ENCODE measurements at places on chromosomes 2 and 18.

DNA sequence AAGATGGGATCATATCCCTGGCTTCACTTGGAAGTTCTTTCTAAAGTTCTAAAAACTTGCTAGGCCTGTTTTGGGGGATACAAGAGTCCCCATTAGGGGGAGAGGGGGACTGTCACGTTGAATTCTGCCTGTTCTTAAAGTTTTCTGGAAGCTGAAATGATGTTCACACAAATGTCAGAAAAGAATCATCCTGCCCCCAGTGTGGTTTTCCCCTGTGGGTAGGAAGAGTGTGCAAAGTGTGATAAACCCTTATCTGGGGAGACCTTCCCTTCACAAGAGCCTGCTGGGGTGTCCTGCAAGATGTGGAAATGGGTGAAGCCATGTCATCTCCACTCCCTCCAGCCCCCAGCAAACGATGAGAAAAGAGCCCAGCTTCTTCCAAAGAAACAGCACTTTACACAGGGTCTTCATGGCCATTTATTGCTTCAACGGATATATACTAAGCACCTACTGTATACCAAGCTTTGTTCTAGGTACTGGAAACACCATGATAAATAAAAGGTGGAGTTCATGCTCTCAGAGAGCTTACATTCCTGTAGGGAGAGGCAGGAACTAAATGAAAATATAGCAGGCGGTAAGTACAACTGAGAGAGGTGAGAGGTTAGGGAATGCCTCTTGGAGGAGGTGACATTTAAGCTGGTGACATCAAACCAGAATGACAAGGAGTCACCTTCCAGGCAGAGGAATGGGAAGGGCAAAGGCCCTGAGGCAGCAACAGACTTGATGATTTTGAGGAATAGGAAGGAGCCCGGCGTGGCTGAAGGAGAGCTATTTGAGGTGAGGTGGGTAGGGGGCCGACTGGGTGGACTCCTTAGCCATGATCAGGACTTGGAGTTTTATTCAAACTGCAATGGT lies 1.6 kb downstream of the MFSD2B start:
- no peak for DNase-seq

- no peak for DNase-seq
Measured at GRCh38 chr2:216215658-216216390, 106.7 kb downstream of the XRCC5 start.

DNA sequence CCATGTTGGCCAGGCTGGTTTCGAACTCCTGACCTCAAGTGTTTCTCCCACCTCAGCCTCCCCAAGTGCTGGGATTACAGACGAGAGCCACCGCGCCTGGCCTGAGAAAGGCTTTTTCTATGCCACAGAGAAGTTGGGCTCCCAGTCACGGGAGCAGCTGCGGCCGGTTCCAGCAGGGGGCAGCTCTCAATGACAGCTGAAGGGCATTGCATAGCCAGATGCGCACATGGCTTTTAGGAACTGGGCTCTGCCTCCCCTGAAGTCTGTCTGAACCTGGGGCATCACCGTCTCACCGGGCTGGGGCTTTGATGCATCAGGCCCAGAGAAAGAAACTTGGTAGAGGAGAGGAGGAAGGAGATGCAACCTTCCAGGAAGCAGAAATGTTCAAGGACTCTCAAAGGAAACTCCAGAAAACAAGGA lies 84.2 kb upstream of the LAPTM4A start:
- peak; percentile 15 for DNase-seq

DNA sequence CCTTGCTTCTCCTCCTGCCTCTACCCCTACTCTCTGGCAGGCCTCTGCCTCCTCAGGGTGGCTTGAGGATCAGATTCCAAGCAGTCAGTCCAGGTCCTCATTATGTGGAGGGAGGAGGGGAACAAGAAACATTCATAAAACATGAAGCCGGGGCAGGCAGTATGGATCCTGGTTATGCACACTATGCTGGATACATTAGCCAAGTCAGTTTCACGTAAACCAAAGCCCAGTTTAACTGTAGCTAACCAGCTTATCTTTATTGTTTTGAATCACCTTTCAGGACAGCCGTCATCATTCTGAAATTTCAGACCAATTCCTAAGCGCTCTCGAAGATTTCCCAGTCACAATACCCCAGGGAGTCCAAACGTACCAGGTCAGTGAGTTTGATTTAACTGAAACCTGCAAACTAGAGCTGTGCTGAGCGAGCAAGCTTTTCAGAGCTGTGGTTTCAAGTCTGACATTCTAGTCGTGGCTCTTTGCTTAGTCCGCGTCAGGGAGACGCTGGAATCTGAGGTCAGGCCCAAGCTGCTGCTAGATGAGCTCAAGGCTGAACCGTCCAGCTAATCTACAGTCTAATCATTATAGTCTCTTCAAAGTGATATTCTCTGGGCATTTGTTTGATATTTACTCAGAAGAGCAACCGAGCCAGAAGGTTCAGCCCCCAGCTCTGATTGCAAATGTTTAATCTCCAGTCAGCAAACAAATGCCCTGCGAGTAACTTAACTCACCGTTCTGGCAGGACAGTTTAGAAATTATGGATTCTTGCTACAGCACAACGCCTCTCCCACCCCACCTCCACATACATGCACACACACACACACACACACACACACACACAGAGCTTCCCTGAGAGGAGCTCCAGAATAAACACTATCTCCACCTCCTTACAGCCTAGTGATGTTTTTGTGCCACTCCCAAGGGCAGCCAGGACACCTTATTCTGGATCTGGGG lies 63.8 kb upstream of the BZW1 start:
- no peak for DNase-seq

GRCh38 chr2:47034973-47035609 lies 119.5 kb upstream of the MCFD2 start:
- DNase-seq, result no peak

DNA sequence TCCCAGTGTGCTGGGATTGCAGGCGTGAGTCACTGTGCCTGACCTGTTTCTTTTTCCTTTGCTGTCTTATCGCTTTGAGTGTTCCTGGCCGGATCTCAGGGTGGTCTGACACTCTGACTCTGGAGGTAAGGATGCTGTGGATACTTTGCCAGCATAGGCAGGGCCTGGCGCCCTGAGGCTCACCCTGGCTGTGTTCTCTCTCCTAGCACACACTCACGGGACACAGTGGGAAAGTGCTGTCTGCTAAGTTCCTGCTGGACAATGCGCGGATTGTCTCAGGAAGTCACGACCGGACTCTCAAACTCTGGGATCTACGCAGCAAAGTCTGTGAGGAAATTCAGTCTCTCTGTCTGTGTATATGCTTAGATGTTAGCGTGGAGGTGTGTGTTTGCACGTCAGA lies 18.0 kb upstream of the SAG start:
- no peak for DNase-seq

DNA sequence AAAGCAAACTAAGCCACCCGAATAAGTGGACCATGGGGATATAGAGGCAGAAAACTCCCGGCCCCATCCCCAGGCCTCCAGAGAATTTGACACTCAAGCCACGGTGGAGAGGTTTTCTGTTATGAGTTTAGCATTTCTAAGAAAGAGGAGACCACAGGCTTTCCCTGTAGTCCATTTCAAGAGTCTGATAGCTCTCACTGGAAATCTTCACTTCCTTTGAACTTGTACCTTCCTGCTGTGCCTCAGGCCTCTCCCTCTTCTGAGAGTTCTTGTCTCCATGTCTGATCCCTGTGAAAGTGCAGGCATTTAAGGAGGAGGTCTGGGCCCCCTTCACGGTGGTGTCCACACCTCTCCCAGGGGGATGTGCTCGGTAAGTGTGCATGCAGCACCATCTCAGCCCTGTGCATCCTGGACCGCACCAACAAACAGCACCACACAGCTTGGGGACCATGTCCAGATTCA lies 113.7 kb downstream of the BCL2 start:
- no peak for DNase-seq

DNA sequence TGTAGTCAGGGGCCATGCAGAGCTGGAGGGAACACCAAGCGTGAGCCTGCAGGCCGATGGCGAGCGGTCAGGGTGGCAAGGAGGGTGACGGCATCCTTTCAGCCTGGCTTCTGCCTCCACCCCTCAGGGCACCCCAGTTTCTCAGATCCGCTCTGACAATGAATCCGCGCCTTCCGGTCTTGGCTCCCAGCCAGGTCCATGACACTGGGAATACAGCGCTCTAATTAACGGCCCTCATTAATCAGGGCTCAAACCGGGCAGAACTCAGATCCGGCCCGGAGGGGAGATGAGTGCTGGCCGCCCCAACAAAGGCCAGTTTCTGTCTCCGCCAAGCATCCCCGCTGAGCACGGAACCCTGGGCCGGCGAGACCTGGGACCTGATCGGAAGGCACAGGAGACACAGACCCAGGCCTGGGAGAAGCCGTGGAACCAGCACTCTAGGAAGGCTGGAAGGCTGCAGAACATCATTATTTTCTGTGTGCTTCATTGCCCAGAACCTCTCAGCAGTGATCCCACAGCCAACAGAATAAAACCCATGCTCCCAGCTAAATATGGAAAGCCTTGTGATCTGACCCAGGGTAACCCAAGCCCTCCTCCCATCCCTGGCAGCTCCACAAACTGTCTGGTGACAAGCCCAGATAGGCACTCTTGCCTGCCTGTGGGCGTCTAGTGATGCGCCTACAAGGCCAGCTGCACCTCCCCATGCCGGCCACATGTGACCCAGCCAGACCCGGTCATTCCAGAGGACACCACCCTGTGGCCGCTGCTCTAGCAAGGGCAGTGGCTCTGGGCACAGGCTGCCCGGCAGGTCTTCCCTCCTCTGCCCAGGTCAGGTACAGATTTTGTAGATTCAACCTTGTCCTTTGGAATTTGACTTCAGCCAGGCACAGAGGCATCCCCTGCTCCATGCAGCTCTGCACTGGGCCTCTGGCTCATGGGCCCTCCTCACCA lies 438.7 kb upstream of the MYT1L start:
- no peak for DNase-seq

DNA sequence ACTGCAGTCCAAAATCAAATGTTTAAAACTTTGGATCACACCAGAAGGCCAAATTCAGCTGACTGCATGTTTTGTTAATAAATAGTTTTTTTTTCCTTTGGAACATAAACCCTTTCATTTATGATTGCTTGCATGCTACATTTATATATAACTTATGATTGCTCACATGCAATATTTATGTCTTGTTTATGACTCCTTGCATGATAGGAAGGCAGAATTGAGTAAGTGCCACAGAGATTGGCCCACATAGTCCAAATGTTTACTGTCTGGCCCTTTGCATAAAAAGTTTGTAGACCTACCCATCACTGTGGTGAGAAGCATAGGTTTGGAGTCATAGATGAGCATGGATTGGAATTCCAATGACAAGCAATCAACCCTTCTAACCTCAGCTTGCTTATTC lies 30.8 kb downstream of the WDFY1 start:
- no peak for DNase-seq

DNA sequence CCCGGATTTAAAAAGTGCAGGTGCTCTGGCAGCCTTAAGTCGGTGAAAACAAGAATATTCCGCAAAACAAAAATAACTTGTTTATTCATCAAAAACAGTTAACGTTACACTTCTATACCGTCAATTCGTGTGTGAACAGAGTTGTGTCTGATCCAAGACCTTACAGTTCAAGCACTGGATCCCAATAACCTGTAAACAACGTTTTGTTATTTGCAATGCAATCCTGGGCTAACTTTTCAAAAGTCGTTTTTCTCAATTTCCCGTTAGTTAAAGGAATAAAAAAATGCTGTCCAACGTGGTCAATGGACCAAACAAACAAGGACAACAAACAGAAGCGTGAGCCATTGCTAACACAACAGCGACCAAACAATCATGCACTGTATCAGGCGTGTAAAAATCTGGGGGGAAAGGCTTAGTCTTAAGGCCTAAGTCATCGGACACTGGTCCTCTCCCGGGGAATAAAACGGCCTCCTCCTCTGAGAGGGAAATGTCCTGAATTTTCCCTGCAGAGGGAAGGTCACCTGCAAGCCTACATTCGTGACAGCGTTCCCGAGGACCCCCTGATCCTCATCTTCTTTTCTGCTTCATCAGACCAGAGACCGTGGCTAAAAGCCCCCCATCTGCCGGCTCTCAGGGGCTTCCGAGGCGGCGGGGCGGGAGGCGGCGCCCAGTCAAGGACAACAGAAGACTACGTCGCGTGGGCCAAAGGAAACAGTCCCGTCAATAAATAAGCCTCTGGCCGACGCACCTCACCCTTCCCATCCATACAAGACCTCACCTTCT lies 490 bp downstream of the NDUFS1 start:
- DNase-seq, result no peak

GRCh38 chr2:88180605-88181240 lies 10.6 kb downstream of the THNSL2 start:
- DNase-seq, result no peak

- no peak for DNase-seq
Measured at GRCh38 chr2:218392891-218393462, 6.7 kb upstream of the CTDSP1 start.

GRCh38 chr2:86223140-86223926 lies 24.1 kb downstream of the MRPL35 start:
- no peak for DNase-seq

GRCh38 chr2:40210344-40210967 lies 241.4 kb downstream of the SLC8A1 start:
- DNase-seq, result no peak

GRCh38 chr2:23123686-23124085 lies 261.3 kb upstream of the KLHL29 start:
- no peak for DNase-seq

- DNase-seq, result no peak
Measured at GRCh38 chr2:62627667-62628066, 77.8 kb upstream of the EHBP1 start.

- no peak for DNase-seq
Measured at GRCh38 chr2:224973112-224974016, 68.9 kb downstream of the DOCK10 start.

DNA sequence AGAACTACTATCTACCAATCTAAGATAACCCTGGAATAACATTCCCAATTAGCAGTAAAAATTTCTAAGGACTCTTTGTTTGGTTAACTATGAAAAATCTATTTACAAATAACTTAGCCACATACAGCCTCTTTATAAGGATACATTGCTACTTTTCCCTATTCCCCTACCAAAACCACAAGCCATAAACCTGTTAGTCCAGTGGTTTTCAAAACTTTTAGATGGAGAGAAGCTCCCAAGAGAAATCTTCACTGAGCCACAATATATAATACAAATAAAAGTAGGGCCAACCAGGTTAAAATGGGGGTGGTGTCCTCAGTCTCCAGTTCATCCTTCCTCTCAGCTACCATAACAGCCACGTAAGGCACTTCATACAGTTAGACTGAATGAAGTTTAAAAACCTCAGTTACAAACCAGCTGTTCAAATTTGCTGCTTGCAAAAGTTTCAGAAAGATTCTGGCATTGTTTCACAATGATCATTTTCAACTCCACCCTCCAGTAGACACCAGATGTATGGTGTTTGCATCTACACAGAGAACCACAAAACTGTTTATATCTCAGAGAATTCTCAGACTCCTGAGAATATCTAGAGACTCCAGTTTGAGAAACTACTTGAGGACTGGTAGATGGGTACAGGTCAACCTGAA lies 26.0 kb downstream of the SOS1 start:
- no peak for DNase-seq

DNA sequence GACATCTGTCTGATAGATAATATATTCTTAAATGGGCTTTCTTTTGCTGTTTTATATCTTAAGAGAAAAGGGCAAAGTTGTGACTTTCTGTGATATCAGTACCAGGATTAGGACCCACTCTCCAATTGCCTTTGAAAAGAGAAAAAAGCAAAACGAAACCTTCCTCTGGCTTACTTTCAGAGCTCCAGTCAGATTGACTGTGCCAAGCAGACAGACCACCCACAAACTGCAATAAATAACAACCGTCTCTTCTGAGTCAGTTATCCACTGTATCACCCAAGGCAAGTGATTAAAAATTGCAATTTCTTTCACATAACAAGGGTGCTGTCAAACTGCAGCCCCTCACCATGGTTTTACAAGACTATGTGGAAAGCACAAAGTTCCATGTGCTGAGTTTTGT lies 230.5 kb upstream of the SETBP1 start:
- DNase-seq, result no peak

GRCh38 chr2:207291625-207292252 lies 126.0 kb upstream of the KLF7 start:
- DNase-seq, result no peak

Measured in stimulated activated CD4-positive, alpha-beta T cell treated with anti-CD3 and anti-CD28 coated beads, Interleukin-1b, Interleukin-23, amount 100 ng/mL, for 4 hours (primary cell).